Dorsolateral prefrontal cortex (tissue), 122 donors: ENCODE measurements at places on chromosomes 3 and 15. TPM values are rescaled to one million over a fixed set of nuclear protein-coding genes. Genes with fewer than 3 reads are reported as not detected.

GRCh38 chr3:16462679-16463078 is 50.8 kb downstream of the RFTN1 start:
- DNase-seq: no peak

GRCh38 chr3:194162070-194162678 is 26.2 kb downstream of the HES1 start:
- no peak for DNase-seq

DNA sequence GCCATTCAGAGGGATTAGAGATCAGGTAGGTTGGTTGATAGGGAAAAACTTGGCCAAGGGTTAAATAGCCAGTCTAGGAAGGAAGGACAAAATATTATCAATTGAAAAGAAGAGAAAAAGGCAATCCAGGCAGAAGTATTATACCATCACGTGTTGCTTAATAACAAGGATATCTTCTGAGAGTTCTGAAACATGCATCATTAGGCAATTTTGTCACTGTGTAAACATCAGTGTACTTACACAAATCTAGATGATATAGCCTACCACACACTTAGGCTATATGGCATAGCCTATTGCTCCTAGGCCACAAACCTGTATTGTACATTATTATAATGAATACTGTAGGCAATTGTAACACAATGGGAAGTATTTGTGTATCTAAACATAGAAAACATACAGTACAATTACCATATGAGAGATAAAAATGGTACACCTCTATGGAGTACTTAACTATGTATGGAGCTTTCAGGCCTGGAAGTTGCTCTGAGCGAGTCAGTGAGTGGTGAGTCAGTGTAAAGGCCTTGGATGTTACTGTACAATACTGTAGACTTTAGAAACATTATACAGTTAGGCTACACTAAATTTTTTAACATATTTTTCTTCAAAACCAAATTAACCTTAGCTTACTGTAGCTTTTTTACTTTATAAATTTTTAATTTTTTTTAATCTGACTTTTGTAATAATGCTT is 2.7 kb downstream of the TEX55 start:
- no peak for DNase-seq

DNA sequence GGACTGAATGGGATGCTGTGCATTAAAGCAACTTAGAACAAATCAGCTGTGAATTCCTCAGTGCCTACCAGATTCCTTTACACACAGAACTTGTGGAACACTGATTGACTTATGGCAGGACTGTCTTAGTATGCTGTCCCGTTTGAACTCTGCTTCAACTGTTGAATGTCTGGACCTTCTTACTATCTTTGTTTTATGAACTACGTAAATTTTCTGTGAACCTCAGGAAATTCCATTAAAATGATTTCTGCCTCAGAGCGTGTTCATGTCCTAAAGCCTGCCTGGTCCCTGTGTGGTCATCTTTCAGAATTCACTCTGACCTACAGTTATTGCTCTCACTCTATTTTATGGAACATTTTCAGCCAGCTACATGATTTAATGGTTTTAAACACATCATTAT is 29.4 kb upstream of the FBN1 start:
- DNase-seq: no peak

GRCh38 chr15:67531379-67531914 is 10.5 kb downstream of the C15orf61 start:
- no peak for DNase-seq

GRCh38 chr3:144585953-144586352 is 614.3 kb downstream of the DIPK2A start:
- DNase-seq: no peak

DNA sequence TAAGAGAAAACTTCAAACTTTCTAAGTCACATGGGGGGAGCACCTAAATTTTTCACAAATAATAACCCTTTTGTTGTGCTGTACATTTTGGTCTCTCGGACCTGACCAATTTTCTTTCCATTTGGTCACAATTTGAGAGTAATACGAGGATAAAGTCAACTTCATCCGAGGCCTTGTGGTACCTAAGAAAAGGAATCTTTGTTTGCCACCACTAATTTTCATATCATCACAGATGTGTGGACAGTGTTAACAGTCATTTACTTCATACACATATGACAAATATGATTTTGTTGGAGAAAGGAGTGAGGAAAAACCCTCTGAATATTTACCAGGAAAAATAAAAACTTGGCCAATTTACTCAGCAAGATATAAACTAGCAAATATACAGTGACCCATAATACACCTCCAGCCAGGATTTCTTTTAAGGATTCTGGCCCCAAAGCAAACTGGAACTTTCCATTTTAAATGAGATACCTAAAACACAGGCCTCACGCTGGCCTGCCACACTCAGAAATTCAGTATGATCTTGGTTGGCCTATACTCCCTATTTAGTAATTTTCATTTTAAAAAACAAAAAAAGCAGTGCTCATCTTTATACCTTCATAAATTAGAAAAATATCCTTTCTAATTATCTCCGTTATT is 40.7 kb downstream of the VGLL4 start:
- DNase-seq: no peak

GRCh38 chr15:62726461-62726860 is 316.1 kb upstream of the TPM1 start:
- DNase-seq: no peak

DNA sequence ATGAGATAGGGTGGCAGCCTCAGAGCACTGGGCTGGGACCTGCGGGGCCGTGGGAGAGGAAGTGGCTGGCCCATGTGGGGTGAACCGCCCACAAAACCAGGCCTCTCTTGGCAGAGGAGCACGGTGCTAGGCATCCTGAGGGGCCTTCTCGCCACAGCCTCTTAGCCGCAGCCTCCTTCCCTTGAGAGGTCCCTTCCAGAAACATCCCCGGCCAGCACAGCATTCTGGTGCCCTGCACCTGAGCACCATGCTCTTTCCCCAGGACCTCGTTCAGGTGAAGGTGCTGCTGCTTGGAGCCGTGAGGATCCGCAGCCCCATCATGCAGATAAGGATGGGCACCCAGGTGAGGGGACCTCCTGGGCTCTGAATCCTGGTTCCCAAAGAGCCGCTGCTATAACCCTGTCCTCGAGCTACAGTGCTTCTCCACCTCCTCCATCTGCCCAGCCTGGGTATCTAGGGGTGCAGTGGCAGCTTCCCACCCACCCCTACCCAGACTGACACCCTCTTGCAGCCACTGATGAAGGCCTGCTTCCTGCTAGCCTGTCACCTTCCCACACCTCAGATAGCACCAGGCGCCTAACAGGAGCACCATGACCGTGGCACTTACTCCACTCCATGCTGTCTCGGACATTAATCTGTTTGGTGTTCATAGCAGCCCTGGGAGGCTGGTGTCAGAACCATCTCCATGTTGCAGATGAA is 11.2 kb upstream of the TXNRD3 start:
- no peak for DNase-seq

DNA sequence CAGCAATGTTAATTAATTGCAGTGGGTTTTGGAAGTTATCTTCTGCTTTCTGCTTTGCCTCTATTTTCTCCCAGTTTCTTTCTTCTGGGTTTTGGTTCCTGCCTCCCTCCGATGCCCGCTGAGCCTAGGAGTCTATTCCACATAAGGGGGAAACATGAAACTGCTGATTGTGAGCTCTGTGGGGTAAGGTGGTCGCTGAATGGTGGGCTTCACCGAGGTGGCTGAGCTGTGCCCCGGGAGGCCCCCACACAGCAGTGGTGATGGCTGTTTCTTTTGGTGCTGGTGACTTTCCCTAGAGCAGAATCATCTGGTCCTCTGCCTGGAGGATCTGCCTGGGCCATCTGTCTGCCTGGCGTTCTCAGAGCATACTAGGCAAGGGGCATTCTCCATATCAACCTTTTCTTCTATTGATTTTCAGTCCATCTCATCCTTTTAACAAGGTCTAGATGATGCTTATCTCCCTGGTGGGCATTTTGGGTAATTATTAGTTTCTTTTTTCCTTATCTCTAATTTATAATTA is 68.8 kb upstream of the ATP2B2 start:
- DNase-seq: no peak

DNA sequence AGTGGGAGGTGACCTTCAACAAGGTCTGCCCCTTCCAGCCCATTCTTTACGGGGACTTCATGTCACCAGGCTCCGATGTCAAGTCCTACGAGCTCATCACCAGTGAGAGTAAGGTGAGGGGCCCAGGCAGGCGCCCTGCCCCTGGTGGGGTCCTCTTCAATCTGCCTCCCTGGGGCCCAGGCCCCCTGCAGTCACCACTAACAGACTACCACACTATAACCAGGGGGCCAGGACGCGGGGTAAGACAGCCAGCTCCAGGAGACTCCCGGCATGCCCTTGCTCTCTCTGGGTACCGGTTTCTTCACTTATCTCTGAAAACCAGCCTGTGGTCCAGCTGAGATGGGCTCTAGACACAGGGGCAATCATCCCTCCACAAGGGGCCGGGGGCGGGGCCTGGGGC is 63.9 kb downstream of the DNAH1 start:
- DNase-seq: no peak

GRCh38 chr3:171465763-171466162 is 5.6 kb upstream of the TNIK start:
- no peak for DNase-seq

DNA sequence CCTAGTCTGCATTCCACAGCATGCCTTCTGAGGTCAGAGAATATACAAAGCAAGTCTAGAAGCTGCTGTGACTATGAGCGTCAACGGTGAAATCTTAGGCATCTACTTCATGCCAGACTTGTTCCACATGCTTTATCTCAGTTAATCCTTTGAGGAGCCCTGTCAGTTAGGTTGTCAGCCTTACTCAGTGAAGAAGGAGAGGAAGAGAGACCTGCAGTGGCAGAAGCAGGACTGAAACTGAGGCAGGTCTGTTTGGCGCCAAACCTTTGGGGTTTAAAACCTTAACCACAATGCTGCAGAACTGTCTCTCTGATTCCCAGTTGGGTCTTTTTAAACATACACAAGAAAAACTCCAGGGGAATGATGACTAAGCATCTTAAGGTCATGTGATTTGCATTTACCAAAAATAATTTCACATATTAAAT is 139.0 kb upstream of the LIPC start:
- DNase-seq: no peak

GRCh38 chr3:115100806-115101205 is 46.3 kb downstream of the ZBTB20 start:
- DNase-seq: no peak

DNA sequence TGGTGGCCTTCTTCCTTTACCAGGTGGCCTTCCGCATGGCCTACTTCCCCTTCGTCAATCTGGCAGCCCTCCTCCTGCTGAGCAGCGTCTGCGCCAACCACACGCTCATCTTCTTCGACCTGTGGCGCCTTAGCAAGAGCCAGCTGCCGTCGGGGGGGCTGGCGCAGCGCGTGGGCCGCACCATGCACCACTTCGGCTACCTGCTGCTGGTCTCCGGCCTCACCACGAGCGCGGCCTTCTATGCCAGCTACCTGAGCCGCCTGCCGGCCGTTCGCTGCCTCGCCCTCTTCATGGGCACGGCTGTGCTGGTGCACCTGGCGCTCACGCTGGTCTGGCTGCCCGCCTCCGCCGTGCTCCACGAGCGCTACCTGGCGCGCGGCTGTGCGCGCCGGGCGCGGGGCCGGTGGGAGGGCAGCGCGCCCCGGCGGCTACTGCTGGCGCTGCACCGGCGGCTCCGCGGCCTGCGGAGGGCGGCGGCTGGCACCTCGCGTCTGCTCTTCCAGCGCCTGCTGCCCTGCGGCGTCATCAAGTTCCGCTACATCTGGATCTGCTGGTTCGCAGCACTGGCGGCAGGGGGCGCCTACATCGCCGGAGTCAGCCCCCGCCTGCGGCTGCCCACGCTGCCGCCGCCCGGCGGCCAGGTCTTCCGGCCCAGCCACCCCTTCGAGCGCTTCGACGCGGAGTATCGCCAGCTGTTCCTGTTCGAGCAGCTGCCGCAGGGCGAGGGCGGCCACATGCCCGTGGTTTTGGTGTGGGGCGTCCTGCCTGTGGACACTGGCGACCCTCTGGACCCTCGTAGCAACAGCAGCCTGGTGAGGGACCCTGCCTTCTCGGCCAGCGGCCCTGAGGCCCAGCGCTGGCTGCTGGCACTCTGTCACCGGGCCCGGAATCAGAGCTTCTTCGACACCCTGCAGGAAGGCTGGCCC is 9.9 kb downstream of the DISP2 start:
- peak; percentile 79 for DNase-seq

DNA sequence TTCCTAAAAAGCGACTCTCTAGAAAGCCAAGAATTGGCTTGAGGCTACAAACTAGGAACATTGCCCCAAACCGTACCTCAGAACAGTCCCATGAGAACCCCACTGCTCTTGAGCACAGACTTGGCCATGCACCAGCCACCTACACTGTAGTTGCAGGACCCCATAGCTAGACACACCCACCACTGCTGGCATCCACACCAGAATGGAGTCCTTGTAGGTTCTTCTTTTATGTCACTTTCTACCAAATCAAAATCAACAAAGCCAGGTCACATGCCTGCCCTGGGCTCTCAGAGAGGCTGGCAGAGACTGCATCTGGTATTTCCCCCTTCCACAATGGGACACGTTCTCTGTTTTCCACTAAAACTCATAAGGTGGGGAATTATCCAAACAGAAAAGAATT is 290.5 kb downstream of the SHOX2 start:
- no peak for DNase-seq

- DNase-seq: no peak
Measured at GRCh38 chr15:52172869-52173268, 18.3 kb downstream of the GNB5 start.

DNA sequence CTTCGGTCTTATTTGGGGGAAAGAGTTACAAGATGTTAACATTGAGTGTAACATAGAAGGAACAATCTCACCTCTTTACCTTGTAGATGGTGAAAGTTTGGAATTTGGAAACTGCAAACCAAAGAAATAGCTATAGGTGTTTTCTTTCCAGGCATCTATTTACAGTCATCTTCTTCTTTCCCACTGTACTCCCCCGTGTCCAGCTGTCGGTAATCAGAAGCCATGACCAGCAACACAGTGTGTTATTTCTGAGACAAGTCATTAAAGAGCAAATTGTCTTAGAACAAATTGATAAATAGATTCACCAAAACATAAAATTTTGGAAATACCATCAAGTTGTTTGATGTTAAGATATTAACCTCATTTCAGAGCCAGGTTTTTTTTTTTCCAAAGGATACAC is 590.5 kb upstream of the NAALADL2 start:
- no peak for DNase-seq

- DNase-seq: no peak
Measured at GRCh38 chr15:49644364-49644794, 23.5 kb downstream of the DTWD1 start.

- DNase-seq: no peak
Measured at GRCh38 chr3:156751461-156752025, 74.6 kb upstream of the LEKR1 start.

GRCh38 chr15:38010395-38010794 is 76.0 kb downstream of the TMCO5A start:
- no peak for DNase-seq

- no peak for DNase-seq
Measured at GRCh38 chr15:48527517-48527916, 118.0 kb downstream of the FBN1 start.

GRCh38 chr15:66651913-66652642 is 50.0 kb upstream of the SMAD6 start:
- DNase-seq: no peak

GRCh38 chr3:113769551-113769950 is 22.7 kb downstream of the ATP6V1A start:
- DNase-seq: no peak

- DNase-seq: no peak
Measured at GRCh38 chr3:119293105-119293870, 895 bp upstream of the ARHGAP31 start.

GRCh38 chr15:66413579-66413978 is 26.9 kb downstream of the MAP2K1 start:
- DNase-seq: no peak

The GOLGA8F gene
- not detected for total RNA-seq

The ASB14 gene
- not detected for total RNA-seq

The ACP3 gene
- total RNA-seq: 2.2 TPM

The SLC15A2 gene
- 24.5 TPM for total RNA-seq

The CLDN16 gene
- 2.4 TPM for total RNA-seq

The FOXB1 gene
- total RNA-seq: not detected

The TRAT1 gene
- total RNA-seq: not detected

The RARRES1 gene
- total RNA-seq: 0.33 TPM

The PLOD2 gene
- 39.6 TPM for total RNA-seq

The OR4F15 gene
- not detected for total RNA-seq
